ENCODE measurements at places on chromosomes 13 and 19. TPM values are rescaled to one million over a fixed set of nuclear protein-coding genes. Genes with fewer than 3 reads are reported as not detected.

Gene TYROBP
- 1.1 TPM for total RNA-seq

Gene CEACAM21
- not detected for total RNA-seq

Gene GRIK5
- 14.2 TPM for total RNA-seq

Gene TPTE2
- total RNA-seq, result 0.29 TPM

Gene ZNF607
- 5.3 TPM for total RNA-seq

Gene CLEC17A
- not detected for total RNA-seq

Gene GARIN5A
- total RNA-seq, result 8.5 TPM

- DNase-seq, result no peak
Measured at GRCh38 chr19:4547303-4548237, 7.7 kb upstream of the LRG1 start.

DNA sequence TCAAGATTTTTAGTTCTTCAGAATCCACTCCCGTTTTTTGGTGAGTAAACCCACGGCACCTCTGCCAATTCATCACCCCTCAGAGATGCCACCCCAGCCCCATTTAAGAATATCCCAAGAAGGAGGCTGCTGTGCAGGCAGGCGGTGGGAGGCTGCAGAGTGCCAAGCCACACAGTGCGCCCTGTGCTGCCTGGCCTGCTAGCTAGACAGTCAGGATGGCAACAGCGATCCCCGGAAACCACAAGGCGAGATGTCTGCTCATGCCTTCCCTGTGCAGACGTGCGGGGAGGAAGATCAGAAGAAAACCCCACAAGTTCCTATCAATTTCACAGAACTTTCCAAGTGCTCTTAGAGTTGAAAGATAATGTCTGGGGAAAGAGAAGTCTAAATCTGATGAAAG, 64.8 kb upstream of the GPR183 start:
- DNase-seq, result no peak

- DNase-seq, result no peak
Measured at GRCh38 chr19:14390548-14390947, 9.3 kb downstream of the ADGRE5 start.

DNA sequence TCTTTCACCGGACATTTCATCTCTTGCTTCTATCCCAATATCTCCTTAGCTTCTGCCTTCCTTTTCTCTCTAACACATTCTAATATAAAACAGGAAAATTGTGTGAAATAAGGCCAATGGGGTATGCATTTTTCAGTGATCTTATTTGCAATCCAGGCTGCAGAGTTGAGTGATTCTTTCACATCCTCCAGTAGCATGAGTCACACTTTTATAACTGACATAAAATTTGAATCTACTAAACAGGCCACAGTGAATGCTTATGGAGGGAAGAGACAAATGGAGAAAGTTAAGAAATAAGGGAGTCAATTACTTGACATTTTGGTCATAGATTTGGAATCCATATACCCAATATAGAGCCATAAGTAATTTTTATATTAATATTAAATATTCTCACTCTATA, 1037.0 kb upstream of the SPRY2 start:
- DNase-seq, result peak; percentile 2

GRCh38 chr13:89852570-89852969, 1494.9 kb upstream of the MIR17HG start:
- DNase-seq, result no peak

- no peak for DNase-seq
Measured at GRCh38 chr19:45443462-45444317, 20.0 kb upstream of the ERCC1 start.

DNA sequence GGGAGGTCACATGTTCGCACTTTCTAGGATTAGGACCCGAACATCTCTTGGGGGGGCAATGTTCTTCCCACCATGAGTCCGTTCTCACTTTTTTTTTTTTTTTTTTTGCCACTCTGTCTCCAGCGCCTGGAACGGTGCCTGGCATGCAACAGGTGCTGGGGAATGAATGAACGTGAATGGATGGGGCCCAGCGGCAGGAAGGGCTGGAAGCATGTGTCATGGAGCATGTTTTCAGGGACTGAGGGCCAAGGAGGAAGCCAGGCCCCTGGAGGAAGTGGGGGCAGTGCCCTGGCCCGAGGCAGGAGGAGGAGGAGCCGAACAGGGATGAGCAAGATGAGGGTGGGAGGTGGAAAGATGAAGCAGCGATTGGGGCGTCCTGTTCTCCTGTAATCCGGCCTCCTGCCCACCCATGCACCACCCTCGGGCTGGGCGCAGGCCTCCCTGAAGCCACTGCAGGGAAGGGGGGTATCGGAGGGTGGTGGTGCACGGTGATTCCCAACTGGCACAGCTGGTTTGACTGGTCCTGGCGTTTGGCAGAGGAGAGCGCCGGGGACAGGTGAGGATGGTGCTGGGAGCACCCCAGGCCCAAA, 8.8 kb upstream of the SULT2B1 start:
- no peak for DNase-seq

GRCh38 chr19:34276614-34277013, 22.3 kb downstream of the GARRE1 start:
- DNase-seq, result no peak

- no peak for DNase-seq
Measured at GRCh38 chr19:49875857-49876421, 1.2 kb downstream of the AKT1S1 start.

DNA sequence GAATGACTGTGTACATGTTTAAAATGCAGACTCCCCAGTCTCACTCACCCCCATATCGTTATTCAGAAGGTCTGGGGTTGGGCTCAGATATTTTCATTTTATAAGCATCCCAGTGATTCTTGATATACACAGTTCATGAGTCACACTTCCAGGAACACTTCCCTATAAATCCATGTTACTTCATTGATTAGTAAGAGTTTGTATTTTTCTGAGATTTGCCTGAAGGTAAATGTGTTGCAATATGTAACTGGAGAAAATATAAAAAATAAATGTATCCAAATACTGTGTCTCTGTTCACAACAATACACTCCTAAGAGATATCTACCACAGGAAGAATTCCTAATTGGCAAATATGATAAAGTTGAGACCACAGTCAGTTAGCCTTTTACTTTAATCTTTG, 6.6 kb upstream of the PDX1 start:
- DNase-seq, result no peak

DNA sequence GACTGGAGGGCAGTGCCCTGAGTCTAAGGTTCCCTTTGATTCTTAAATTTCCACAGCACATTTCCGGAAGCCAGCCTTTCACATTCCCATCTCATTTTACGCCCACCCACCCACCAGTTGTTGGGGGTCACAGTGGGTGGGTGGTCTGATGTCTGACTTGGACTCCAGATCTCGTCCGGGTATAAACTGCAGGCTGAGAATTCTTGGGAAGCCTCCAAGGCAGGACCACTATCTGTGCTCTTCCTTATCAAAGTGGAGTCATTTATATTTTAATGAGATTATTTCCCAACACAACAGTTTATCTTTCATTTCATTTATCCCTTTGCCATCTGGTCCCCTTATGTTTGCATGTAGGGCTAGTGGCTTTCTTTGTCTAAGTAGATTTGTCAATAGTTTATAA, 3.6 kb upstream of the FAM124A start:
- DNase-seq, result no peak

- DNase-seq, result no peak
Measured at GRCh38 chr19:44002212-44002565, 568 bp upstream of the ZNF230 start.

- DNase-seq, result no peak
Measured at GRCh38 chr19:53847555-53847954, 20.1 kb upstream of the MYADM start.

- no peak for DNase-seq
Measured at GRCh38 chr13:105410602-105411001, 1124.9 kb downstream of the EFNB2 start.

- no peak for DNase-seq
Measured at GRCh38 chr13:112322557-112322956, 53.6 kb upstream of the SPACA7 start.

DNA sequence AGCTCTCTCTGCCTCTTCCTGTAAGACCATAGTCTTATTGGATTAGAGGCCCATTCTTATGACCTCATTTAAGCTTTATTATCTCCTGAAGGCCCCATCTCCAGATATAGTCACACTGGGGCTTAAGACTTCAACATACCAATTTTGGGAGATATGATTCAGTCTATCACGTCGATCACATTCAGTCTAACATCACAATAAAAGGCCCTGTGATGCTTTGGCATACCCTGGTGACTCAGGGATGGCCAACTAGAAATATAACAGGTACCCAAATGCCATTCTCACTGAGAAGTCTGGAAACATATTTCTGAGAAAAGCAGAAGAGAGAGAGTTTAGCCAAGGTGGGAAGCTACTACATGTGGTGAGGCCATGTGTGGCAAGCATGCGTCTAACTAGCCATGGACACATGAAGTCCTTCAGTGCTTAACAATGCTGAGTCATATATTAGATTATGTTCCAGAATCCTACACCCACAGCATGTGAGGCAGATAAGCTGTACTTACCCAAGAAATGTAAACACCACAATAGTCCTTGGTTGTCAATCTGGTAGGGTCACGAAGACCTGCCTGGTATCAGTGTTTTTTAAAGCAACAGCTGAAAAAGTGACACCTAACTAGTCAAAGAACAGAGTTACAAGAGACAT, 485.1 kb downstream of the FOXO1 start:
- no peak for DNase-seq

DNA sequence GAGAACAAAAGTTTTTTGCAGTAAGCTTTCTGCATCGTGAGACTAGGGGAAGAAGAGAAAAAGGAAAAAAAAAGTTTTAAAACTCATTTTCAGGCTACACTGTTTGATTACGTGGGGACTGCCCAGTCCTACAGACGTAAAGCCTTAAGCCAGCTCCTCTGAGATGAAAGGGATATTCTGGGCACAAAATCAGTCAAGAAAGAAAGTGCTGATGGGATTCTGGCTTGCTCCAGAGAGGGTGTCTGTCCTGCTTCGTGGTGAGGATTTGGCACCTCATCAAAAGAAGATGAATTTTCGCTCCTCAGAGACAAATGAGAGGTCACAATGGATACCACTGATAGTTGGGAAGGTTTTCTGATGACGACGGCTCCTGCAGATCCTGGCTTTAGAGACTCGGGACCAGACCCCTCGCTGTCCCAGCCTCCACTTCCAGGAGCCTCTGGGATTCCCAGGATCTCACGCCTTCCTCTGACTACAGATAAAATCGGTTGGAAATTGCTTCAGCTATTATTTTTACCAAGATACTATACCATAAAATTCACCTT, 9.7 kb downstream of the TEX29 start:
- no peak for DNase-seq

DNA sequence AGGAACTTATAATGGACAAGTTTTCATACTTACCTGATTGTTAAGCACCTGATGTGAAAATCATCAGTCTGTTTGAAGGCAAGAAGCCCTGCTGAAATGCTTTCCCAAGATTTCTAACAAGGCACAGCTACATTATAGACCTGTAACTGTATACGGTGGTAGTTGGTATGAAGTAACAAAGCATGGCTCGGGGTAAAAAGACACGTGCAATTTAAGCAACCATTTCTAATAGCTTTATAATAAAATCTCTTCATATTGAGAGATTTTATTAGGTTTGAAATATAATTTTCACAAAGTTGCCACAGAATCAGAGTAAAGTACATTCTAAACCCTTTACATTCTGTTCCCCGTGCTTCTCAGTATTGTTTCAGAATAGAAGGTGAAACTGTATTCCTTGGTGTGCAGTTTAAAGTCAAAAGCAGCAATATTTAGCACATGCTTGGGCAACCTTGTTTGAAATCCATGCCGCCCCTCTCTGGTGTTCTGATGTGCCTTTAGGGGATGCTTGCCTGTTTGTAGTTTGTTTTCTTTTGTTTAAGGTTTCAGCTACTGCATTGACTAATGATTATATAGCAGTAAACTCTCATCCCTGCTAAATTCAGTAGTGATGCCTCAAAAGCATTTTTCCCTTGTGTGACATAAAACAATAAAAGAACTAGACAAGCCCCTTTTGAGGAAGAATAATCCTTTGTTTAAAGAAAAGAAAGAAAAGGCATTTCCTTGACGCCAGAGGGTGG, 125.2 kb upstream of the OBI1 start:
- DNase-seq, result no peak
